Activated T-helper 17 cell treated with anti-CD3 and anti-CD28 coated beads, Interleukin-2, amount 50 U/mL, for 72 hours (primary cell): ENCODE measurements at places on chromosomes 4 and X.

- no peak for ATAC-seq
Measured at GRCh38 chr4:37735578-37735977, 49.4 kb upstream of the RELL1 start.

GRCh38 chrX:107827852-107828251, 2.2 kb downstream of the MID2 start:
- ATAC-seq: peak; percentile 20

- ATAC-seq: no peak
Measured at GRCh38 chr4:141638230-141638629, 1.8 kb downstream of the IL15 start.

GRCh38 chrX:4708970-4709760, 995.7 kb upstream of the PRKX start:
- no peak for ATAC-seq
